ENCODE measurements at places on chromosomes 2 and 18.

- no peaks in the 10 kb centered on the region for H3K4me1 ChIP-seq
- no peaks in the 10 kb centered on the region for H3K36me3 ChIP-seq
- no peak overlapping the region for H3K4me3 ChIP-seq
- H3K27ac ChIP-seq = no peak overlapping the region
Observed at GRCh38 chr2:112924821-112925220, 13.9 kb downstream of the IL37 start.

GRCh38 chr2:150327564-150328489 lies 159.6 kb downstream of the RND3 start:
- DNase-seq = no peak
- no peak overlapping the region for H3K4me3 ChIP-seq
- H3K36me3 ChIP-seq = no peaks in the 10 kb centered on the region

DNA sequence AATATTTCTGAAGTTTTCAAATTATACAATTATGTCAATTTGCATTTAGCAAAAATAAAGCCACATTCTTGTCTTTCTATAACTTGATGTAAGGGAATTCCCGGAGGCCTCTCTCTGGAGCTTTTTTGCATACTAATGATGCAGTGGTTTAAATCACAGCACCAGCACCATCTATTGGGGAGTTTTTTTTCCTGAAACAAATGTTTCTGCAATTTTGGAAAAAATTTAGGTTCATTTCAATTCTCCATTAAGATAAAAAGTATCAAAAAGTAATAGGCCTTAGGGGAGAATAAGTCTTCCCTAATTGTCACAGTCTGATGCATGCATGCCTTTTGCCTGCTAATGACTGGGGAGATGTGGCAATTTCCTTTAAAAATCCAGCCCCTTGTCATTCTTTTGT lies 13.5 kb downstream of the CBLN2 start:
- H3K27me3 ChIP-seq = no peaks in the 10 kb centered on the region
- no peak overlapping the region for H3K4me3 ChIP-seq
- no peaks in the 10 kb centered on the region for H3K36me3 ChIP-seq
- no peak for DNase-seq
- no peaks in the 10 kb centered on the region for H3K4me1 ChIP-seq
- no peak overlapping the region for H3K27ac ChIP-seq

GRCh38 chr2:2662037-2662846 lies 331.2 kb upstream of the MYT1L start:
- DNase-seq = no peak
- H3K4me3 ChIP-seq = no peak overlapping the region
- no peaks in the 10 kb centered on the region for H3K27me3 ChIP-seq
- no peaks in the 10 kb centered on the region for H3K4me1 ChIP-seq
- H3K36me3 ChIP-seq = no peaks in the 10 kb centered on the region

- no peaks in the 10 kb centered on the region for H3K4me1 ChIP-seq
- no peak for DNase-seq
- no peaks in the 10 kb centered on the region for H3K36me3 ChIP-seq
- H3K27ac ChIP-seq = no peak overlapping the region
- H3K4me3 ChIP-seq = no peak overlapping the region
Observed at GRCh38 chr18:35912332-35912731, 60.1 kb upstream of the RMP24 start.

GRCh38 chr2:1235806-1236205 lies 177.5 kb upstream of the TPO start:
- H3K27ac ChIP-seq = no peak overlapping the region

- no peak for DNase-seq
- H3K4me1 ChIP-seq = no peaks in the 10 kb centered on the region
- H3K27me3 ChIP-seq = no peaks in the 10 kb centered on the region
Observed at GRCh38 chr2:176642074-176642473, 372.8 kb downstream of the MTX2 start.

DNA sequence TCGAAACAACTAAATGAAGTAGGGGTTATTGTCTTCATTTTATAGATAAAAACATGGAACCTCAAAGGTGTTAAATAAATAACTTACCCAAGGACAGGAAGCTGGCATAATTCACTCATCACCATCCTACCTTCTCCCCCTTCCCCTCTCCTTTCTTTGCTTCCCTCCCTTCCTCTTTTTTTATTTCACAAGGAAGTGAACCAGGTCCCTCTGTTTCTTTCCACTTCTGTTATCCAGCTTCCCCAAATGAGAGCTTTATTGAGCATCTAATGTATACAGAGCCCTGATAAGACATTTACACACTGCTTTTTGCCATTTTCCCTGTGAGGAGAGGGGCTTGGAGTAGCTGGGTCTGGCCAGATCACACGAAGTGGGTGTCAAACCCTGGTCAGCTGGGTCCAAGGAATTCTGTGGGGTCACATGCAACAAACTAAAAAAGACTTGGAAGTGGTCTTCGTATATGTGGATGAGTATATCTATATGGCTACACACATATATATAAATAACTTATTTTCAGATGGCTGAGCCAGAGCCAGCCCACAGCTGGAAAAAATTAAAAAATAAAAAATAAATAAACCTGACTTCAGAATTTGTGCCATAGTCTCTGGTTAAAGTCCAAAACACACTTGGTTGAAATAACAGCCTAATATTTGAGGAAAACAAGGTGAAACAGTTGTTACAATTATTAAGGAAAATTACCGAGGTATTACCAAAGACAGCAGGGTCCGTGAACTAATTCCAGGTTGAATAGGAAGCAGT lies 49.3 kb upstream of the FOSL2 start:
- no peaks in the 10 kb centered on the region for H3K27me3 ChIP-seq
- no peak overlapping the region for H3K4me3 ChIP-seq
- H3K4me1 ChIP-seq = no peaks in the 10 kb centered on the region
- no peaks in the 10 kb centered on the region for H3K36me3 ChIP-seq
- peak overlapping the region; percentile 90 for H3K27ac ChIP-seq
- DNase-seq = no peak

- no peaks in the 10 kb centered on the region for H3K27me3 ChIP-seq
- no peaks in the 10 kb centered on the region for H3K36me3 ChIP-seq
- no peak overlapping the region for H3K4me3 ChIP-seq
- no peak overlapping the region for H3K27ac ChIP-seq
- DNase-seq = no peak
Observed at GRCh38 chr2:216873573-216873972, 13.7 kb upstream of the TNP1 start.

DNA sequence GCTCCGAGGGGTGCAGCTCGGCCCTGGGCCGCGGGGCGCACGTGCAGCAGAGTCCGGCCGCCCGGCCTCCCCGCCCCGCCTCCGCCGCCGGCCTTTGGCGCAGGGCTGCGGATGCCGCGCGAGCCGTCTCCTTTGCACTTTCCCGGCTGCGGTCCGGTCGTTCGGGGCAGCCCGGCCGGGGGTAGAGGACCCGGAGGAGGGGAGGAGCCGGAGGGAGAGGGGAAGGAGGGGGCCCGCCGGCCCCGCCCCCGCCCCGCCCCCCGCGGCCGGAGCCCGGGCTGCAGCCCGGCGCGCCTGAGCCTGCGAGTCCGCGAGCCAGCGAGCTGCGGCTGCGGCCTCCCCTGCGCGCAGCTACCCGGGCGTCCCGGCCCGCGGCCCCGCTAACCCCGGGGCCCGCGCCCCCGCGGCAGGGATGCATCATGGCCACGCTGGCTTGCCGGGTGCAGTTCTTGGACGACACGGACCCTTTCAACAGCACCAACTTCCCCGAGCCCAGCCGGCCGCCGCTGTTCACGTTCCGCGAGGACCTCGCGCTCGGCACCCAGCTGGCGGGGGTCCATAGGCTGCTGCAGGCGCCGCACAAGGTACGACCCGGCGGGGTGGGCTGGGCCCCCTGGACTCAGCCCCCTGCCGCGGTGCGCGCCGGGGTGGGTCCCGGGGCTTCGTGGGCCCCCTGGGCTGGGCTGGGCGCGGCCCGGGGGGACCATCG lies at the start of gene FHOD3:
FHOD3 (plus strand) TSS at position 297 of the 709 bp plus-strand sequence; CDS start at position 420, 123 bp downstream.
- no peaks in the 10 kb centered on the region for H3K36me3 ChIP-seq
- H3K4me1 ChIP-seq = no peaks in the 10 kb centered on the region
- H3K27me3 ChIP-seq = no peaks in the 10 kb centered on the region
- peak; percentile 92 for DNase-seq
- peak within 1 kb of the TSS; percentile 66 for H3K27ac ChIP-seq

- no peak overlapping the region for H3K27ac ChIP-seq
- H3K27me3 ChIP-seq = no peaks in the 10 kb centered on the region
- no peak overlapping the region for H3K4me3 ChIP-seq
- no peaks in the 10 kb centered on the region for H3K36me3 ChIP-seq
Observed at GRCh38 chr18:30150586-30151250, 891.8 kb downstream of the DSC3 start.

DNA sequence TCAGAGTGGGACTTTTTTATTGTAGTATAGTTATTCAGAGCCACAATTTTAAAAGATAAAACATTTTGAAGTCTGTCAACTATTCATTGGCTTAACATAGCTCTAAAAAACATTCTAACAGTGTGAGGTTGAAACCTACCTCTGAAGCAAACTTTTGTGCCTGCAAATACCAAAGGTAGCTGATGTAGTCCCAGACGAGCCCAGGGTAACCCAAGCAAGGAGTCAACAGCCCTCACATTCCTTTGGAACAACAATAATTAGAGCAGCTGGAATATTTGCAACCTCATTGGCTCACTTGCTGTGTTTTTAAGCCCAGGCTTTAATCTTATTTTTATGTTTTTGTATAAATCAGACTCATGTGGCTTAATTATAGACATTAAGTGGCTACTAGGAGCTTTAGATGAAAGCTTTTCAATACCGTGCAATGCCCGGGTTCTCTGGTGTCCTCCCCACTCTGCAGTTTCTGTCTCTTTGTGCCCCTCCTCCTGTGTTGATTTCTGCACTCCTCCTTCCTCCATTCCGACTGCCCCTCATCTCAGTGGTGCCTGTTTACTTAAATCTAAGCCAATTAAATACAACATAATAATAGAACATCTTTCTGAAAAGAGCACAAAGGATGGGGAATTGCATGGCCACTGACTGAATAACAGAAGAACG lies 157.9 kb upstream of the UNC80 start:
- H3K4me3 ChIP-seq = no peak overlapping the region
- DNase-seq = no peak
- no peaks in the 10 kb centered on the region for H3K4me1 ChIP-seq
- no peak overlapping the region for H3K27ac ChIP-seq
- H3K27me3 ChIP-seq = no peaks in the 10 kb centered on the region

- no peaks in the 10 kb centered on the region for H3K36me3 ChIP-seq
- no peaks in the 10 kb centered on the region for H3K27me3 ChIP-seq
- peaks cover 14% of the 10 kb centered on the region for H3K4me1 ChIP-seq
- DNase-seq = no peak
- no peak overlapping the region for H3K27ac ChIP-seq
Observed at GRCh38 chr2:174972924-174973323, 32.3 kb downstream of the CHN1 start.

DNA sequence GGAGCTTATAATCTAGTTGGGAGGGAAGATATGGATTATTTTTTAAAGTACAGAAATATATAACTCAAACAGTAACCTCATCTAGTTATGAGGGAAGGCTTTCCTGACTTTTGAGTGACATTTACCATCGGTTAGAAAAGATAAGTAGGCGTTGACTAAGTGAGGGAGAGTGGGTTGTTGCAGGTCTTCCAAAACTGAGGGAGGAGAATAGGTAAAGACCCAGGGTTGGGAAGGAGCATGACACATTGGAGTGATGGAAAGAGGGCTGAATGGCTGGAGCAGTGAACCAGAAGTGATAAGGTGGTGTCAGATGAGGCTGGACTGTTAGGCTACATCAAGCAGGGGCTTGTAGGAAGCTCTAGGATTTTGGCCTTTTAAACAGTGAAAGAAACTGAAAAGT lies 10.6 kb upstream of the NUP35 start:
- H3K27ac ChIP-seq = no peak overlapping the region
- no peaks in the 10 kb centered on the region for H3K4me1 ChIP-seq
- no peak for DNase-seq
- no peaks in the 10 kb centered on the region for H3K27me3 ChIP-seq

DNA sequence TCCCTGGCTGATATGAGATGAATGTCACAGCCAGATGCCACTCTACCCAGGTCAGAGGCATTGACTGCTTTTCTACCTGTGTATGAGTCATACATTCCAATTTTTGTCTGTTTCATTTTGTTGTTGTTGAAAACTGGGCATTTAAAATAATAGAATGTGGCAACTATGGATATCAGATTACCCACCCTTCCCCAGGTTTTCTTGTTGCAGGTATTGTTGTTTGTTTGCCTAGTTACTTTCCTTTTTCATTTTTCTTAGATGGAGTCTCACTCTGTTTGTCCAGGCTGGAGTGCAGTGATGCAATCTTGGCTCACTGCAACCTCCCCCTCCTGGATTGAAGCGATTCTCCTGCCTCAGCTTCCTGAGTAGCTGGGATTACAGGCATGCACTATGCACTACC lies 70.2 kb downstream of the LRRC30 start:
- no peaks in the 10 kb centered on the region for H3K4me1 ChIP-seq
- H3K36me3 ChIP-seq = no peaks in the 10 kb centered on the region
- no peak overlapping the region for H3K27ac ChIP-seq
- H3K4me3 ChIP-seq = no peak overlapping the region
- no peaks in the 10 kb centered on the region for H3K27me3 ChIP-seq

GRCh38 chr2:211408483-211408891 lies 852.1 kb downstream of the CPS1 start:
- no peak overlapping the region for H3K27ac ChIP-seq
- no peak for DNase-seq
- H3K4me1 ChIP-seq = no peaks in the 10 kb centered on the region
- no peak overlapping the region for H3K4me3 ChIP-seq
- H3K36me3 ChIP-seq = no peaks in the 10 kb centered on the region

GRCh38 chr2:235894839-235895238 lies 273.3 kb downstream of the GBX2 start:
- no peak for DNase-seq
- no peak overlapping the region for H3K27ac ChIP-seq
- no peaks in the 10 kb centered on the region for H3K4me1 ChIP-seq
- no peaks in the 10 kb centered on the region for H3K27me3 ChIP-seq

DNA sequence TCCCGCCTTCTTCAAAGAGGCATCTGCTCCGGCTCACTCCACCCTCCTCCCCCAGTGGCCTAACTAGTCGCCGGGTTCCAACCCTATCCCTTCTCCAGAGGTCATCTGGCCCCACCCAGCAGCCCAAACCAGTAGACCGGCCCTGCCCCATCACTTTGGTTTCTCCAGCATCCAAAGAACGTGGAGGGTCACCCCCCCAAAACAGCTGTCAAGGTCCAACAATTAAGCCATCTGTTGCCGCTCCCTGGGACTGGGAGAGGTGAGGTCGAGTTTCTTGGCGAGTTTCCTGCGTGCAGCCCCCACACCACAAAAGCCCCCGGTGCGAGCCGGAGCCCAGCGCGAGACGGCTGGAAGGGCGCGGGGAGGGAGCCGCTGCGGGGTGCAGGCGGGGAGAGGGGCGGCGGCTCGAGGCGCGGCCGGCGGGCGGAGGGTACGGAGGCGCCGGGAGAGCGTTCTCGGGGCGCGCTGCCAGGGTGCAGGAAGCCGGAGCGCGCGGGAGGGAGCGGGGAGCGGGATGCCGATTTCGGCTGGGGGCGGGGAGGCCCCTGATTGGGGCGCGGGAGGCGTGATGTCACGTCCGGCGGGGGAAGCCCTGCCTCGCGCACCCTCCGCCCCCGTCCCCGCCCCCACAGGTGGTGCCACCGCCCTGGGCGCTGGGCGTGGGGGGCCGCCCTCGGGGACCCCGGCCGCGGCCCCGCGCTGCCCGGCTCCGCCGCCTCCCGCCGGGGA lies 571 bp upstream of the GPC1 start:
- no peaks in the 10 kb centered on the region for H3K36me3 ChIP-seq
- no peaks in the 10 kb centered on the region for H3K27me3 ChIP-seq
- DNase-seq = peak; percentile 98

GRCh38 chr2:46053564-46053963 lies 243.6 kb upstream of the EPAS1 start:
- H3K27me3 ChIP-seq = no peaks in the 10 kb centered on the region
- H3K4me3 ChIP-seq = no peak overlapping the region
- H3K4me1 ChIP-seq = no peaks in the 10 kb centered on the region
- no peak for DNase-seq
- no peaks in the 10 kb centered on the region for H3K36me3 ChIP-seq

- peaks cover 2% of the 10 kb centered on the region for H3K27me3 ChIP-seq
- no peaks in the 10 kb centered on the region for H3K4me1 ChIP-seq
- DNase-seq = no peak
- H3K27ac ChIP-seq = no peak overlapping the region
- no peak overlapping the region for H3K4me3 ChIP-seq
Observed at GRCh38 chr18:74141667-74142066, 6.0 kb downstream of the FBXO15 start.
